ENCODE measurements at places on chromosomes 1 and 21. TPM values are rescaled to one million over a fixed set of nuclear protein-coding genes. Genes with fewer than 3 reads are reported as not detected.
A peak's percentile ranks its signal among the peaks of the same experiment; 100 is the strongest.

- no peaks in the 10 kb centered on the region for H3K36me3 ChIP-seq
- H3K27ac ChIP-seq = no peak overlapping the region
- no peaks in the 10 kb centered on the region for H3K4me1 ChIP-seq
- no peaks in the 10 kb centered on the region for H3K27me3 ChIP-seq
Observed at GRCh38 chr1:34640654-34641401, 114.0 kb upstream of the GJB5 start.

DNA sequence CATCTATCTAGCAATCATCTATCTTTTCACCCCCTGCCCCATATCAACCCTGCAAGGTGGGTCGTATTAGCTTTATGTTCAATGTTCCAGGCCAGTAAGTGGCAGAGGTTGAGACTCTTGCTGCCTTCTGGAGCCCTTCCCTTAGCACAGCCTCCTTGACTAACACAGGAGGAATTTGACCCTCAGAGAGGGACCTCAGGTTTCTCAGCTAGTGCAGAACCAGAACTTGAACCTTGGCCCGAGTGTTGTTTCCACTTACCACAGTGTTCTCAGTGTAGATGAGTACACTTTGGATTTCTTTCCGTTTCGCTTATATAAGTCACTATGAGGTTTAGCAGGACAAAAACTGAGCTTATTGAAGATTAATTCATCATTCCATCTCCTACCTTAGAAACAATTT, 11.1 kb upstream of the ATF3 start:
- H3K4me1 ChIP-seq = no peaks in the 10 kb centered on the region
- no peak for DNase-seq
- H3K36me3 ChIP-seq = no peaks in the 10 kb centered on the region

DNA sequence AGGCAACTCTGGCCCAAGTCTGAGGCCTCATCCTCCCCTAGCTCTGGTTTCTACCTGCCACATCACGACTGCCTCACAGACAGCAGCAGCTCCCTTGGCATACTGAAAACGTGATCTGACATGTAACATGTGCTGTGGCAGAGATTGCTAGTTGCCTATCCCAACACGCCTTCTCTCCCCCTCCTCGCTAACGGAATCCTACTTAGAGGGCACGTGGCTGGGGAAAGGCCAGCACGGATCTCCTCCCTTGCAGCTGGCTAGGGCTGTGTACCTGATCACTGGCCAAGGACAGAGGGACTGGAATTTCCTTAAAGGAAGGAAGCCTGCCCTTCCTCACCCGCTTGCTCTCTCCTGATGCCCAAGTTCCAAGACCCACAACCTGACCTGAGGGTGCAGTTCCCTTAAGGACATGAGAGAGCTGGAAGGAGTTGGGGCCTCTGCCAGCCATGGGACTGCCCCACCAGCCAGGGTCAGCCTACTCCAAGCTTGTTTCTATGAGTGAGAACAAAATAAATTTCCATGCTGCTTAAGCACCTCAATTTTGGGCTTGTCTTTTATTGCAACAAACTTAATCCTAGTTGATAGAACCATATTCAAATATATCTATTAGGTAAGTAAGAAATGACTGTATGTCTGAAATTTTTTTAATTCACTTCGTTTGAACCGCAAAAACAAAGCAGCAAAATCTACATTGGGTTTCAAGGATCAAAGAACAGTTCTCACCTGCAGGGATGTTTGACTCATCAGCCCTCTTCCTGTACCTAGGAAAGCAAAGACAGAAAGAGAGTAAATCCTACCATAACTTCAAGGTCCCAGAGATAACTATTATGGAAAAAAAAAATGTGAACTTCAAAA, 7.2 kb downstream of the SETD4 start:
- H3K4me3 ChIP-seq = no peak overlapping the region
- H3K27ac ChIP-seq = no peak overlapping the region
- no peak for DNase-seq

DNA sequence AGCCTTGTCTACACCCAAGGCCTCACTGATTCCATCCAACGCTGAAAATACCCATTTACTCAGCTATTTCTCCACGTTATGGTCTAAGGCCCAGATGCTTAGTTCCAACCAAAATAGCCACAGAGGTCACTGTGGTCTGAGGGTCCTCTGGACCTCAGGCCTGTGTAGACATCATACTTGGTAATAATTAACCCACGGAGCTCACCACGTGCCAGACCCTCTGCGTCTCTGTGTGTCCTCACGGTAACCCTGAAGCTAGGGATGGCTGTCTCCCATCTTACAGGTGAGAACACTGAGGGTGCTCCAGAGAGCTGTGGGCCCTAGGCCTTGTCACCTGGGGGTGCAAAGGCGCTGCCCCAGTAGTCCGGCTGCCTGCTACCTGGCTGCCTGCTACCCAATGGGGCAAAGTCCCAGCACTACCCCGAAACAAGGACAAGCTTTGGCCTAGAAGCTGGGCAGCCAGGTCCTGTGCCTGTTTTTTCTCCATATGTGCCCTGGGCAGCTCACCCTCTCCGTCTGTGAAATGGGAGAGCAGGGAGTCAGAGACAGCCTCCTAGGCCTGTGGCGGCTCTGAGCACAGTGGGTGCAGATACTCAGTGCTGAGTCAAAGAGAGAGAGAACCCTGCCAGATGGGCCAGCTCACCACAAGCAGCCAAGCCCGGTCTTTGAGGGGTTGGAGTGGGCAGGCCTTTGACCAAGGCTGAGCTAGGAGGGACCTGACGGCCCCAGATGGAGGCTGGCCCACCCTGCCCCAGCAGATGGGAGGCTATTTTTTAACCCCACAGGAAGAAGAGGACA, 17.0 kb upstream of the RUNX3 start:
- no peaks in the 10 kb centered on the region for H3K27me3 ChIP-seq
- H3K27ac ChIP-seq = no peak overlapping the region
- DNase-seq = no peak
- no peaks in the 10 kb centered on the region for H3K4me1 ChIP-seq
- no peak overlapping the region for H3K4me3 ChIP-seq

GRCh38 chr1:81032374-81032773, 768.4 kb upstream of the ADGRL2 start:
- no peak for DNase-seq
- no peak overlapping the region for H3K4me3 ChIP-seq
- H3K27me3 ChIP-seq = no peaks in the 10 kb centered on the region
- no peaks in the 10 kb centered on the region for H3K36me3 ChIP-seq
- no peaks in the 10 kb centered on the region for H3K4me1 ChIP-seq

DNA sequence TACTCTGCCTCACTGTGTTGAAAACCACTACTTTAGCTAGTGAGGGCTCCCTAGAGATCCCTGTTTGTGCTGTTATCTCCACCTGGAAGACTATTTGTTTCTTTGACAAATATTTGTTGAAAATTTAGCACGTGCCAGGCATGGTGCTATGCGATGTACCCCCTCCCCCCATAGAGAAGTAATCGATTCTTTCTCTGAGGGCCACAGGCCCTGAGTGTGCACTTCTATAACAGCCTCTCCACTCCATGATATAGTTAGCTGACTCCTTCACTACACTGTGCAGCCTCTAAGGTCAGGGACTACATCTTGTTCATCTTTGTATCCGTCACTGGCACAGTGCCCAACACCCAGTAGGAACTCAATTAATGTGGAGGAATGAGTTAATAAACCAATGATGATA, 17.3 kb upstream of the RBM15 start:
- DNase-seq = no peak
- no peak overlapping the region for H3K27ac ChIP-seq
- H3K4me1 ChIP-seq = no peaks in the 10 kb centered on the region
- H3K36me3 ChIP-seq = no peaks in the 10 kb centered on the region
- no peak overlapping the region for H3K4me3 ChIP-seq

Gene C1orf74
- 3.0 TPM for total RNA-seq

DNA sequence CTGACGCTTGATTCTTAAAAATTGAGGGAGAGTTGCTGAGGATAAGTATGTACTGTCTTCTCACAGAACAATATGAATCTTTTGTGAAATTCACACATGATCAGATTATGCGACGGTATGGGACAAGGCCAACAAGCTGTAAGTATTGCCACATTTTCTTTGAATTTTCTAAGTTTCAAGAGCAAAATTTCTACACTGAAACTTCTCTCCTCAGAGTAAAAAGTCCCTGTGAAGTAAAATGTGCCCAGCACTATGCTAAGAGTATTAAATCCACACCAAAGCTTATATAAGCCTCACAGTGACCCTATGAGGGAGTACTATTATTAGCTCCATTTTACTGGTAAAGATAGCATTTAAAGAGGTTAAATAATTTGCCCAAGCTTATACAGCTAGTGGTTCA, 12.2 kb downstream of the AKIRIN1 start:
- no peaks in the 10 kb centered on the region for H3K27me3 ChIP-seq
- no peak for DNase-seq
- no peak overlapping the region for H3K27ac ChIP-seq
- peaks cover 20% of the 10 kb centered on the region for H3K36me3 ChIP-seq
- H3K4me3 ChIP-seq = no peak overlapping the region
- H3K4me1 ChIP-seq = no peaks in the 10 kb centered on the region

Gene ARID1A
- total RNA-seq = 90.0 TPM

Gene TENT5C
- 1.3 TPM for total RNA-seq

DNA sequence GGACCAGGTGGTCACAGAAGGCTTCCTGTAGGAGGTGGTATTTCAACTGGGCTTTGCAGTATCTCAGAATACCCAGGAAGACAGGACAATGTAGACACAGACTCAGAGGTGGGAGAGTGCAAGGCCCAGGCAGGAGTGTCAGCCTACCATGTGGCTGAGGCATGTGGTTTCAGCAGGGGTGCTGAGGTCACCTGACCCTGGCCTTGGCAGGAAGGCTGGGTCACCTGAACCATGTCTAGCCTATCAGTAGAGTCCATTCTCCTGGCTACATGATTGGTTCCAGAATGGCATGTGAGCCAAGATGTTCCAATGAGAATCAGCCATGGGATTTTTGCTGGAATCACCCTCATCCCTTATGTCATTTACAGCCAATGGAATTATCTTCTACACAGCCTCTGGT, 169.4 kb downstream of the ACTL8 start:
- peaks cover 12% of the 10 kb centered on the region for H3K27me3 ChIP-seq
- H3K36me3 ChIP-seq = no peaks in the 10 kb centered on the region
- no peak overlapping the region for H3K4me3 ChIP-seq
- H3K4me1 ChIP-seq = no peaks in the 10 kb centered on the region

Gene PRRX1
- 97.5 TPM for total RNA-seq

GRCh38 chr1:84339503-84339902, 38.0 kb downstream of the SAMD13 start:
- DNase-seq = no peak
- no peaks in the 10 kb centered on the region for H3K27me3 ChIP-seq
- H3K4me3 ChIP-seq = no peak overlapping the region
- H3K36me3 ChIP-seq = no peaks in the 10 kb centered on the region

DNA sequence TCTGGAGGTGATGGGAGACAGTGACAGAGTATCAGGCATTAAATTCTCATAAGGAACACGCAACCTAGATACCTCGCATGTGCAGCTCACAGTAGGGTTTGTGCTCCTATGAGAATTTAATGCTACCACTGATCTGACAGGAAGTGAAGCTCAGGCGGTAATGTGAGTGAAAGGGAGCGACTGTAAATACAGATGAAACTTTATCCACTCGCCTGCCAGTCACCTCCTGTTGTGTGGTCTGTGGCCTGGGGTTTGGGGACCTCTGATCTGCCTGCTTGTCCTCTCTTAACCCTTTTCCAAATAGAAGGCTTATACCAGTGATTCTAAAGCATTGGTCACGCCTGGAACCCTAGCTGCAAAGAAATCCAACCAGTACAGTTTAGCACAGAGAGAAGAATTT, 15.3 kb downstream of the GABPA start:
- no peak overlapping the region for H3K27ac ChIP-seq
- H3K36me3 ChIP-seq = peaks cover 73% of the 10 kb centered on the region
- H3K4me1 ChIP-seq = no peaks in the 10 kb centered on the region
- no peak overlapping the region for H3K4me3 ChIP-seq

Gene PADI4
- total RNA-seq = not detected

GRCh38 chr1:11337580-11338073, 64.6 kb downstream of the UBIAD1 start:
- H3K36me3 ChIP-seq = no peaks in the 10 kb centered on the region
- no peak overlapping the region for H3K4me3 ChIP-seq
- H3K27ac ChIP-seq = no peak overlapping the region
- H3K27me3 ChIP-seq = no peaks in the 10 kb centered on the region
- H3K4me1 ChIP-seq = no peaks in the 10 kb centered on the region

Gene SPRR1A
- not detected for total RNA-seq

- H3K4me1 ChIP-seq = no peaks in the 10 kb centered on the region
- no peak overlapping the region for H3K27ac ChIP-seq
- DNase-seq = no peak
- H3K4me3 ChIP-seq = no peak overlapping the region
- H3K27me3 ChIP-seq = no peaks in the 10 kb centered on the region
Observed at GRCh38 chr1:247358920-247359319, 27.3 kb upstream of the ZNF496 start.

Gene GBP6
- not detected for total RNA-seq

Gene GUCA2B
- not detected for total RNA-seq

DNA sequence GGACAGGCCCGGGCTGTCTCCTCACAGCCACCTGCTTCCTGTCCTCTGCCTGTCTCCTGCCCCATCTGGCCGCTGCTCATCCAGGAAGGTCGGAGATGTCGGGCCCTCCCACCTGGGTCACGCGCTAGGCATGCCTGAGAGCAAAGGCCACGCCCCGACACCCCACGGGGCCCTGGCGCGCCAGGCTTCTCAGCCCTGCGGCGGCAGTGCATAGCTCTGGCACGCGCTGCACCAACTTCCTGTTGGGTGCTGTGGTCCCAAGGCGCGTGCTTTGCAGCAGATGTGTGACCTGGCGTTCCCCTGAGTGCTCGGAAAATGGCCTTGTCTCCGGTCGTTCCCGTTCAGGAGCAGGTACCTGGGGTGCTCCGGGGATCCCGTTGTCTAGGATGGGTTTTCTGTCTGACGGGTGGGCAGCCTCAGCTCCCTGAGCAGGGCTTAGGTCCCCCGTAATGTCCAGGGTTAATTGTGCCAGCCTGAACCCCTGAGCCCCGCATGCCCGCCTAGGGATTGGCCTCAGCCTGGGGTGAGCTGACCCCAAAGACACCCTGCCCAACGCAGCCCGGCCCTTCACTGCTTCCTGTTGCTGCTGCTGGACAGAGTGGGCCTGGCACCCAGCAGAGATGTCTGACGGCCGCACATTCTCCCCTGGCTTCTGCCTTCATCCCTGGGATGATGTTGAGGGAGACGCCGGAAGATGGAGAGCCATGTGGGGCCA, 19.4 kb upstream of the KCNAB2 start:
- peak; percentile 59 for DNase-seq
- no peaks in the 10 kb centered on the region for H3K27me3 ChIP-seq
- peak overlapping the region; percentile 65 for H3K27ac ChIP-seq
- no peaks in the 10 kb centered on the region for H3K36me3 ChIP-seq
- peak overlapping the region; percentile 38 for H3K4me3 ChIP-seq

Gene VHLL
- not detected for total RNA-seq

Gene CEP350
- total RNA-seq = 112 TPM

Gene TGFBR3
- total RNA-seq = 124 TPM

Gene FMO1
- total RNA-seq = 0.21 TPM

DNA sequence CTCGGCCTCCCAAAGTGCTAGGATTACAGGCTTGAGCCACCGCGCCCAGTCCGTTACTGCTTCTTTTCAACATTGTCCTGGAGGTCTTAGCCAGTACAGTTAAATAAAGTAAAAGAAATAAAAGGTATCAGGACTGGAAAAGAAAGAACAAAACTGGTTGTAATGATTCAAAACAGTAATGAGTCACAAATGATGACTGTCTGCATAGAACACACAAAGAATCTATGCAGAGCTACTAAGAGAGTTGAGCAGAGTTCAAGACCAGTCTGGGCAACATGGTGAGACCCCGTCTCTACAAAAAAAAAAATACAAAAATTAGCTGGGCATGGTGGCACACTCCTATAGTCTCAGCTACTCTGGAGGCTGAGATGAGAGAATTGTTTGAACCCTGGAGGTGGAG, 23.4 kb downstream of the BCAR3 start:
- no peaks in the 10 kb centered on the region for H3K27me3 ChIP-seq
- peaks cover 49% of the 10 kb centered on the region for H3K4me1 ChIP-seq
- no peak overlapping the region for H3K27ac ChIP-seq
- DNase-seq = no peak
- peaks cover 10% of the 10 kb centered on the region for H3K36me3 ChIP-seq

Gene TRAF5
- total RNA-seq = 14.9 TPM

Gene LRRN2
- 3.6 TPM for total RNA-seq
